Iris pigment epithelial cell (primary cell): ENCODE measurements at places on chromosomes 4 and X.

DNA sequence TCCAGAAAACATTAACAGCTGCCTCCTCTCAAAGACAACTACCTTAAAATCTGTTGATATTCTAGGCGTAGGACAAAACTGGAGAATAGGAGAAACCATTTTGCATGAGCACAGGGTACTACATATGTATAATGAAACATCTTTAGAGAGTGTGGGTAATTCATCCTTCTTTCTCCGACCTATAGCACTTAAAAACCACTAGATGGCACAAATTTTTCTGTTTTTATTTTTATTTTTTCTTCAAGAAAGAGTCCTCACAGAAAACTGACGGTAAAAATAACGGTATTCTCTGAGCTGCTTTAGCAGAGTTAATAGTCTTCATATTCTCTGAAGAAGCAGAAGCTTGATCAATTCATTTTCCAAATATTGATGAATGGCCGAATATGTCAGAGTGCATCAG is 14.6 kb downstream of the SMIM31 start:
- peak; percentile 12 for DNase-seq

- DNase-seq = peak; percentile 77
These were observed 72.9 kb upstream of the STIM2 start for GRCh38 chr4:26787461-26788340.

DNA sequence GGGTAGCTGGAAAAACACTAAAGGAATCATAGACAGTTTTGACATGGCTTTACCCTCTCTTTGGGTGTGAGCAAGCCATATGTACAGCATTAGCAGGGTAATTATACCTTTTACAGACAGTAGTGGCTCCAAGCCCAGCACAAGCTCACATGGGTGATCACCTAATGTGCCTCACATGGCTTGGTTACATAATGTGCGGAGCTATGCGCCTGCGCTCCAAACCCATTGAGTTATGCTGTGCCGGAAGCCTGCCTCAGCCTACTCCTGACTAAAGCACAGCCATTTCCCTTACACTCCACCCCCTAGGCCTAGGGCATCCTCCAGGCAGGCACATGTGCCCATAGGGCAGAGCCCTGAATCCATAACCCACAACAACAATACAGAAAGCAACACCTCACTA is 6.5 kb upstream of the TSPAN5 start:
- DNase-seq = no peak

DNA sequence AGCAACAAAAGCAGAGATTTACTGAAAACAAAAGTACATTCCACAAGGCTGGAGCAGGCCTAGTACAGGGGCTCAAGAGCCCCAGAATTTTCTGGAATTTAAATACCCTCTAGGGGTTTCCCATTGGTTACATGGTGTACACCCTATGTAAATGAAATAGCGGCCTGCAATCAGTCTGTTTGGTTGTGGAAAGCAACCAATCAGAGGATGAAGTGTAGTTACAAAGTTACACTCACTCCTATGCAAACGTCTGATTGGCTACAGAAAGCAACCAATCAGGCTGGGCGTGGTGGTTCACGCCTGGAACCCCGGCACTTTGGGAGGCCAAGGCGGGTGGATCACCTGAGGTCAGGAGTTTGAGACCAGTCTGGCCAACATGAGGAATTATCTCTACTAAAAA is 13.8 kb upstream of the TXLNG start:
- DNase-seq = no peak

GRCh38 chrX:45142185-45142584 is 58.5 kb downstream of the DIPK2B start:
- DNase-seq = no peak

GRCh38 chr4:3423952-3424351 is 17.8 kb upstream of the HGFAC start:
- no peak for DNase-seq

DNA sequence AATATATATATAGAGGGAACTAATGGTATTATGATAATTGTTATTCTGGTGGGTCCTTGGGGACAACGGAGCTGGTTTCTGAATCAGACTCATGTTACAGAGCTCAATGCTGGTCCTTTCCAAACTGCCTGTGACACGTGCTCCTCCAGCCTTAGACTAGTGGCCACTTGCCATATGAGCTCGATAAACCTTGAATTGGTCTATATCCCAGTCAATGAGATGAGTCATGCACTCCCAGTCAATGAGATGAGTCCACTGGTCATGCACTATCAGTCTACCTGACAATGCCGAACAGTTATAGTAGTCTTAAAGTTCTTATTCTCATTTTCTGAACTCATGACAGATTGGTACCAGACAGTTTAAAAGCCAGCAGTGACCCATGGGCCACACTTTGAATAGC is 325.2 kb downstream of the LDB2 start:
- peak; percentile 23 for DNase-seq

- no peak for DNase-seq
These were observed 730.8 kb upstream of the NDST4 start for GRCh38 chr4:115844180-115844579.

GRCh38 chr4:176270669-176271068 is 1.6 kb upstream of the ASB5 start:
- peak; percentile 100 for DNase-seq
